A549 (cell line): ENCODE measurements at places on chromosomes 16 and 17.

- no peak for DNase-seq
These were observed 89.8 kb upstream of the ZNF750 start for GRCh38 chr17:82929676-82930042.

GRCh38 chr17:78092794-78093324 is 35.7 kb downstream of the TMC6 start:
- DNase-seq: no peak

GRCh38 chr17:68539548-68540467 is 27.6 kb downstream of the PRKAR1A start:
- peak; percentile 22 for DNase-seq

DNA sequence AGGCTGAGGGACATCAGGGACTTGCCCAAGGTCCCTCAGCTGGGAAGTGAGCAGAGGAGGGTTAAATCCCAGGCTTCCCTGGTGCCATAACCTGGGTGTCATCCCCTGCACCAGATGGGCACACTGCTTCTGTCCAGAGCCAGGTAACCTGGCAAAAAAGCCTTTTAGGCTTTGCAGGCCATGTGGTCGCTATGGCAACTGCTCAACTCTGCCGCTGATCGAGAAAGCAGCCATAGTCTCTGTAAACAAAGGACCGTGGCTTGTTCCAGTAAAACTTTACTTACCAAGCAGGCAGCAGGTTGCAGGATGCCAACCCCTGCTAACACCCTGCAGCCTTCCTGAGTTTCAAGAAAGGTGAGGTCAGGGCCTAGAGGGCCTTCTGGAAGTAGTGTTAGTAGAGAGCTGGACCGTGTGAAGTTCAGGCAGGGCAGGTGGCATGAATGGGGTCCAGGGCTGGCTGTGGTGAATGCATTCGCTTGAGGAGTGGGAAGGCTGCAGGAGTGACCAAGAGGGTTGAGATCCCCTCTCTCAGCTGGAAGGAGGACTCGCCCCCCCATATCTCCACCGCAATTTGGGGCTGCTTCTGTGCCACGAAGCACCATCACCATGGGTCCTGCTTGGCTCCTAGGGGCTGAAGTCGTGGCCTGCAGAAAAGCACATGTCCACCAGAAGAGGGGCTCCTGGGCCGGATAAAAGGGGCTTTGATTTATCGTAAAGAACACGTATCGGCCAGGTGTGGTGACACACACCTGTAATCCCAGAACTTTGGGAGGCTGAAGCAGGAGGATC is 91.3 kb downstream of the SOCS1 start:
- no peak for DNase-seq

DNA sequence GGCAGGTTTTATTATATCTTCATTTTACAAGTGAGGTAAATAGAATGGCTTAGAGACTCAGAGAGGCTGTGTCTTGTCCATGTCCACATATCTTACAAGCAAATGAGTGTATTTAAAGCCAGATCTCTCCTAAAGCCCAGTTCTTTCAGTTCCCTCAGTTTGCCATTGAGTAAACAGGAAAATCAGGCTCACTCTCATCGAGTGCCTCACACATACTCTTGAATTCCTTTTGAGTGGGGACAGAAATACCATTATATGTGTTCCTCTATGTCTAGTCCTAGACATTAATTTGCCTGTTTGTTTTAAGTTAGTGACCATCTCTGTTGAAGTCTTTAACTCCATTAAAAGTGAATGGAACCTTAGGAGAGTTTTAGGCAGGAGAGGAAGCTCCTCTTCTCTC is 40.1 kb downstream of the BPTF start:
- no peak for DNase-seq
